Stomach (tissue), 19 donors: ENCODE measurements at places on chromosomes 1 and 21. TPM values are rescaled to one million over a fixed set of nuclear protein-coding genes. Genes with fewer than 3 reads are reported as not detected.

GRCh38 chr1:2590233-2591141 is 3.9 kb downstream of the PRXL2B start:
- DNase-seq = no peak

DNA sequence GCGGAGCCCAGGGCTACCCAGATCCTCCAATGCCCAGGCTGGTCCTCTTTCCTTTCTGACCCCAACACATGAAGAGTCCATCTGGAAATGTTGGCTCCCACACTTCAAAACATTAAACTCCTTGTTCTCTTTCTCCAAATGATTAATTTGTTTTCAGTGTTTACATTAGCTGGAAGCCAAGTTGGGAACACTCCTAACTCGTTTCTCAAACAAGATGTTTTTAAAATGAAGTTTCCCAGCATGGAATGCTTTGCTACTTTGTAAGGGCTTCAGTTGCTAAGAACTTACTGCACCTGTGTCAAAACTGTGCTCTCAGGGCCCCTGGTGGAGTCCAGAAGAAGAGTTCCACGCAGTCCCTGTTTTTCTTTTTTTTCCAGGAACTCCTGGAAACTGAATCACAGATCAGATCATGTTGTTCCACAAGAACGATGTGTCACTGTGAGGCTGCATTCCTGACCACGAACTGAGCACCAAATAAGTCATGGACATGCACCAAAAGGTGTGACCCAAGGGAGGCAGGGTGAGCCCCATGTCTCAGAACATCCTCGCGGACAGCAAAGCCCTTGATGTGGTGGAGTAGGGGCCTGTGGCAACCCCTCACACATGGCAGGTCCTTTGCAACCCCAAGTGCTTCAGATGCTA is 257.3 kb downstream of the KCNJ6 start:
- peak; percentile 70 for DNase-seq

DNA sequence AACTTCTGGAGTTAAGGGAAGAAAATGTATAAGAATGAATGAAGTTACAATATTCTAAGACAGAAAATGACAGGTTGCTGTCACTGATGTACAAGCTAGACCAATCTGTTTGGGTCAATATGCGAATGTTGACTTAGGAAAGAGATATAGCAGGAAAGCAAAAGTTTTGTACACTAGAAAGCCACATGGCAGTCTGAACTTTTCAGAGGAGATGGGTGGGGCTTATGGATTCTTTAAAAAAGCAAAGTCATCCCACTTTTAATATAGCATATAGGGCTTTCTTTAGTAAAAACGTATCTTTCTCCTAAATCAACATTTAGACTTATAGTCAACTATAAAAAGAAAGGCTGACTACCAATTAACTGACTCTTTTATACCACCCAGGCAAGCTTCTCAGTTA is 381.2 kb downstream of the PTPRC start:
- DNase-seq = no peak

GRCh38 chr1:117615474-117615873 is 9.6 kb downstream of the TENT5C start:
- no peak for DNase-seq

DNA sequence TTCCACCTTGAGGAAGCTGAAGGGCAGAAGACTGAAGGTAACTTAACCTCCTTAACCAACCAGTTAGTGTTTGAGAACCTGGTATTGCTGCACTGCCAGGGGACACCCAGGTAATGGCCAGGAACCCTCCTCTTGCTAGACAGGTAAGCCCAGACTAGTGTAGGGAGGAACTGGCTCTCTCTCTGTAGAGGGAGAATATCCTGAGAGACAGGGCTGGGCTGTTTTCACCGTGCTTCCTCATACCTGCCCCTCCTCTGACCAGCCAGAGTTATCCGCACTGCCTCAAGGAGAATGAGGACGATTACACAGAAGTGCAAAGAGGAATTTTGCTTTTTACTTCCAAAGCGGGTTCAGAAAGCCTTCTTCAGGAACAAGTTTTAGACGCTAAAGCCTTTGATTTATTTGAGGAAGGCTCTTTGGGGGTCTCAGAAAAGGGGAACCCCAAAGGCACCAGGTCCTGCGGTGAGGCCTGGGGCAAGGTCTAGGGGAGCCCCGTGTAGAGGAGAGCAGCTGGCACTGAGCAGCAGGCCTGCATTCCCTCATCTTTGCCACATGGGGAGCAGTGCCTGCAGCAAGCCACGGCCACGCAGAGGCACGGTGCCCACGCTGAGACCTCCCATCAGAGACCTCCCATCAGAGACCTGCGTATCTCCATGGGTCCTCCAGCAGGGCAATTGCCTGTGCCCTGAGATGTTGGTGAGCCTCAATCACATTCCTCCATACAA is 13.5 kb downstream of the GNG4 start:
- no peak for DNase-seq

DNA sequence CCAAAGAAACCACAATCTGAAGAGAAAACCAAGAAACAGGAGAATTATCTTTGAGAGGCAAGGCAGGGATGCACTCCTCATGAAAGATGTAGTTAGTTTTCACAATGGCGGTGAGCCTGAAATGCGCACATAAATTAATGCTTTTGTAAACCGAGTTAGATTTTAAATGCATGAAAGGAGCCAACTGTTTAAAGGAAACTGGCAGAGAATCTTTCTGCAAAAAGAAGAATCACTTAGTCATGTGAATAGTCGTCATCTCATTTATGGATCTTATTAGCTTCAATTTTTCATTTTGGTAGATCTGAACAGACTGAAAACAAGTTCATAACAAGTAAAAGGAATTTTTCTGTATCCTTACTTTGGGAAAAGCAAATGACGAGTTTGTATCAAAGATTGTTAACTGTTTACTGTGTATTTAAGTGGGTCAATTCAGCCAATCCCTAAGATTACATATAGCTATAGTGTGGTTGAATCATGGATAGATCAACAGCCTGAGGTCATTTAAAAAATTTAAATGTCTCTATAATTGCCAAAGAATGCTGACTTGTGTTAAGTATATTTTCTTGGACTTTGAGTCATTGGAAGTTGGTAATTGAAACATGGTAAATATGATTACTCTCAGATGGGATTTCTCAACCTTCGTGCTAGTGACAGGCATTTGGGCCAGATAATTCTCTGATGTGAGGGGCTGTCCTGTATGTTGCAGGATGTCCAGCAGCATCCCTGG is 226.6 kb upstream of the KAZN start:
- no peak for DNase-seq

- no peak for DNase-seq
These were observed 89.7 kb downstream of the SLC45A1 start for GRCh38 chr1:8407652-8408051.

DNA sequence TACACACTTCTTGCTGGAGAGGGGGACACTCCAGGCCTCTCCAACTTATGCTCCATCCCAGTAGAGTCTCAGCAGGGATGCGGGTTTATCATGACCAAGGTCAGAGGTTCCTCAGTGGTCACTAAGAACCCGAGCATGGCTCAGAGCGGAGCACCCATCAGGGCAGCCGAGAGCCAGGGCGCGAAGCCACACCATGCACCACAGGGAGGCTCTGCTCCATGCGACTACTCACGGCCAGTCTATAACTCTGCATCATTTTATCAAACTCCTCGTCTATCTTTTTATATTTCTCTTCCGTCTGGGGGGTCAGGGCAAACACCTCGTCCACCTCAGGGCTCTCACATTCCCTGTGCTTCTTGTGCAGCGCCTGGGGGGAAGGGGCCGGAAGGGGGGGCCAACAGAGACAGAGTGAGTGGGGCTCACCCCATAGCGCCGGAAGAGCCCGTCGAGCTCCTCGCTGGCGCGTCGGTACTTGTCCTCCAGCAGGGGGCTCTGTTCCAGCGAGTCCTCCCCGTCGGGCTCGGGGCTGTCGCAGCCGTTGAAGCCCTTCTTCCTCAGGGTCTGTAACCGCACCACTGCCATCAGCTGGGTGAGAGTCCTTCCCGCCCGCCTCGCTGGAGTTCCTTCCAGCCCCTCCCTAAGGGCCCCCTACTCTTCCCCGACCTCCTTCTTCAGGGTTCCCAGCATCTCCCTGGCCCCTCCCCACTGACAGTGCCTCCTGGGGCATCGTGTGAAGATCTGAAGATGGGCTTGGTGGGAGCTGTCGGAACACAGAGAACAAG is 20.0 kb downstream of the MEF2D start:
- peak; percentile 71 for DNase-seq

DNA sequence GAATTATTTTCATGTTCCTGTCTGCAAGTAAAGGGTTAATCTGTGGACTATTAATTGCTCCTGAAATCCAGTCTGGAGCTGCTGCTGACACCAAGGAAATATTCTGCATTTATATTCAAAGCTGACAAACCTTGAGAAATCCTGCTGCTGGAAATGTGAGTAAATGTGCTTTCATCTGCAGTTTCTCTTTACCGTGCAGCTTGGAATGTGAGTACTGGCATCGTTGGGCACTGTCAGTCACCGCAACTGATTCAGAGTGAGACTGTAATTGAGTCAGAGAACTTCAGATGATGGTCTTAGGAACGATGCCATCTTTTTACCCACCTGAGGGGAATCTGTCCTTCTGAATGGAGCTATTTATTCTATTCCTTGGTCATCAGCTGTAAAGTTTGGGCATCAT is 420.6 kb downstream of the SIPA1L2 start:
- DNase-seq = no peak

DNA sequence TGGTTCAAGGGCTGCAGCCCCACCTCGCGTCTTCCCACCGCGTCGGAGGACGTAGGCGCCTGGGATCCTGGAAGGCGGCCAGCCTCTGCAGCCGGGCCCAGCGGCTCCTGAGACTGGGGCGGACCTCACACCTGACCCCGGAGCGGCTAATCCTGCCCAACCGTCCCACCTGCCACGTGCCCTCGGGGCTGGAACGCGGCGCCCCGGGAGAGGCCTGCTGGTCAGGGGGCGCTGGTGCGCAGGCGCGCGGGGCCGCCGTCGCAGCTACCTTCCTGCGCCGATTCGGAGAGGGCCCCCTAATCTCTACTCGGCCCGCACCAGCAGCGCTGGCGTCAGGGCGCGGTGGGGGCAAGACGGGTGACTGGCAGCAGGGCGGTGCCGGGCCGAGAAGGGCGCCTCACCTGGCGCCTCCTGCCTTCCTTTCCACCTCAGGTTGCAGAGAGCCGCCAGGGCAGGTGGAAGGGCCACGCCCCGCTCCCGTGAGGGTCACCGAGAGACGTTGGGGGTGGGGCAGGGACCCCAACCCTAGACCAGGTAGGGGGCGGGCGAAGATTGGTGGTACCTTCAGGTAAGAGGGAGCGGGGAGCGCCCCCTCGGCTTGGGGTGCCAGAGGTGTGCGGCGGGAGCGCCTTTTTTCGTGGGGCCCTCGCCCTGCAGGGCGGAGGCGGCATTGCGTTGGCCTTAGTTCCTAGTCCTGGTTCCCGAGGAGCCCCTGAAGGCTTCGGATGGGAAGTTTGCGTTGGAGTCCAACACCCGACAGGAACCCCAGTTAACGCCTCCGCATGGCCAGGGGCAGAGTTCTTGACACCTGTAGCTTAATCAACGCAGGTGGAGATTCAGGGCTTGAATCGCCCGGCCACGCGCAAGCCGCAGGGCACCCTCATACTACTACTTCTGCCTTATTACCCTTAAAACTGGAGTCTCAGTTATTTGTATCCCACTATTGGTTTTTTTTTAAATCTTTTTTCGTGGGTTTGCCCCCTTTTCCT is at the start of gene TDRD5:
TDRD5 (plus strand) TSS at position 241 of the 989 bp plus-strand sequence. CDS start 784 bp downstream, outside the sequence.
- peak; percentile 69 for DNase-seq

GRCh38 chr1:184567637-184568036 is 180.8 kb downstream of the C1orf21 start:
- no peak for DNase-seq

- no peak for DNase-seq
These were observed 221.2 kb downstream of the DISC1 start for GRCh38 chr1:231847612-231848397.

Gene HSD17B7
- 30.8 TPM for total RNA-seq

Gene RGS7
- total RNA-seq = 2.9 TPM

Gene LIPI
- total RNA-seq = not detected

Gene LMNA
- 318 TPM for total RNA-seq

Gene FMO3
- 2.3 TPM for total RNA-seq

Gene OR2T29
- not detected for total RNA-seq
